ENCODE measurements at places on chromosomes 2 and 18.

DNA sequence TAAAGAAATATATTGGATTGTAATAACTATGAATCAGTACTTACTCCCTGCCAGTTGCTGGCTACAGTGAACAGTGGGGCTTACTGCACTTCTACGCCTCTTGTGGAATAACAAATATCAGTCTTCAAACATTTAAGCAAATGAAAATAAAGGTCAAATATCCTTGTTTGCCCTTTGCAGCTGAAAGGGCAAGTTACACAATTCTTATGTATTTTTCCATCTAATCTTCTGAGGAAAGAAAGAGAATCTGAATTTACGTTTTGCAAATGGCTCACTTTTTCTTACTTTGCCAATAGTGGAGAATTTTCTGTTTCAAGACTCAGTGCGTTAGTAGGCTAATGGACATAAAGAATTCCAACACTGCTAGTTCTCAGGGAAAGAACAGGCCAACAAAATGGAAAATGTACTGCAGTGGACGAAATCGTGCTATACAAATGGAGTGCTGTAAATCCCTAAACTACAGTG, 157.2 kb upstream of the TMEM200C start:
- DNase-seq: no peak

- peak; percentile 52 for DNase-seq
Observed at GRCh38 chr2:117832905-117833613, 18.6 kb downstream of the DDX18 start.

DNA sequence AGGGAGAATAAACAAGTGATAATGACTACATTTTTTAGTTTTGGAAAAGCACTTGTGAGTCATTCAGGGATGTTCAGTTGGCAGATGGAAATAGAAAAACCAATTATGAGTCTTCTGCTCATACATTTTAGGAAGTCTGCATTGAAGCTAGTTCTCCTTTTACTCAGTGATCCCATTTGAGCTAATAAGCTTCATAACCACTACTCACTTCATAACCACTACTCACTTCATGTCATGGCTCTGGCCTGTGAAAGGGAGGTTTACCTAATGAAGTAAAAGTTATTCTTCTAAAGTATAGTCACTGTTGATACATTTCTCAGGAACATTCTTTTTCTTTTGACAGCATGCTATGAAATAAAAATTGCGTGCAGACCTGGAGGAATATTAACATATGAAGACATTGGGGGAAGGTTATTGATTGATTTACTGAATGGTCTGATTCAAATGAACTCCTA, 948.7 kb downstream of the TSN start:
- no peak for DNase-seq

- no peak for DNase-seq
Observed at GRCh38 chr2:219702796-219703545, 75.5 kb downstream of the SLC4A3 start.

GRCh38 chr2:238945433-238946150, 97.7 kb downstream of the TWIST2 start:
- DNase-seq: peak; percentile 68

DNA sequence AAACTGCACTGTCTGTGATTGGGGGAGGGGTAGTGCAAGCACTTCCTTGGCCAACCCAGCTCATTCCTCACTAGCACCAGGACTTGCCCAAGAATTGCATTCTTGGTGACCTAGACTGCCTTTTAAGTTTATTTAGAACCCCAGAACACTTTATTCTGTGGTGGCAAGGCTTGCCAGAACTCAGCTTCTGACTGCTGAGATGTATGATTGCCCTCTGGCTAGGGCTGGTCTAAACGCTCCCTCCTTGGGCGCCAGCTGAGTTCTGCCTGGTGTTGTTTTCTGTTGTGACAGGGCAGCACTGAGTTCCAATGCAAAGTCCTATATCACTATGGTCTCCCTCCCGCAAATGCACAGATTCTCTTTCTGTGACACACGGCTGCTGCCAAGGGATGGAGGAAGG, 247.7 kb downstream of the ZNF385B start:
- no peak for DNase-seq

DNA sequence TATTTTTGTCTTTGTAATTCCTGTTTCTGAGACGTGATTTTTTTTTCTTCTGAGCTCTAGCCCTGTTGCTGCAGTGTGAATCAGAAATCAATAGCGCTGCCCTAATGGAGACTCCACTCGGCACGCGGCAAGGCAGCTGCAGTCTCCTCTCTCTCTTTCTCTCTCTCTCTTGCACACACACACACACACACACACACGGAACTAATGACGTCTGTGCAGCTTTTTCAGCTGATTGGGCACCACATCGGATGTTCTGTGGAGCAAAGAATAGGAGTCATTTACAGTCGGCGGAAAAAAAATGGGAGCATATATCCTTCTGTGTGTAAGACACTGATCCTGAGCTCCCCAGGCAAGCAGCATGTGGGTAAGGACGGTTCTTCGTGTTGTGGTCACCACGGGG, 2.0 kb upstream of the MYT1L start:
- DNase-seq: no peak

Measured in GM23338 (cell line).